ENCODE measurements at places on chromosomes 11 and 22. TPM values are rescaled to one million over a fixed set of nuclear protein-coding genes. Genes with fewer than 3 reads are reported as not detected.

Gene MUC5B
- total RNA-seq, result 2.2 TPM

Gene OR8G1
- 0.13 TPM for total RNA-seq

DNA sequence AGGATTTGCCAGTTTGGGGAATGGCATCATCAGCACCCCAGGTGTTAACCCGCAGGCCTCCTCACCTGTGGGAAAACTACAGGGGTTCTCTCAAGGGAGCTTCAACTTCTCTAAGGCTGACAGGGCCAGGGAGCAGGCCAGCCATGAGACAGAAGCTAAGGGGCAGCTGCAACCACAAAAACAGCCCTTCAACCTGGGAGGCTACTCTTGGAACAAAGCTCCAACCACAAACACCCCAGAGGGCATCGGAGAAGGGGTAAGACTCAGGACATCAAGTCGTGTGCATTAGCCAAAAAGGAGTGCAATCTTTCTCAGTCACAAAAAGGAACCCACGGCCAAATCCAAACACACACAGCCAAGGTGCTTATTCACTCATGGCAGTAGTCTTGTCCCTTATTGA is 103.0 kb downstream of the PLEKHA7 start:
- H3K36me3 ChIP-seq, result no peaks in the 10 kb centered on the region
- H3K4me1 ChIP-seq, result no peaks in the 10 kb centered on the region
- H3K27ac ChIP-seq, result no peak overlapping the region
- DNase-seq, result no peak
- no peak overlapping the region for H3K4me3 ChIP-seq

DNA sequence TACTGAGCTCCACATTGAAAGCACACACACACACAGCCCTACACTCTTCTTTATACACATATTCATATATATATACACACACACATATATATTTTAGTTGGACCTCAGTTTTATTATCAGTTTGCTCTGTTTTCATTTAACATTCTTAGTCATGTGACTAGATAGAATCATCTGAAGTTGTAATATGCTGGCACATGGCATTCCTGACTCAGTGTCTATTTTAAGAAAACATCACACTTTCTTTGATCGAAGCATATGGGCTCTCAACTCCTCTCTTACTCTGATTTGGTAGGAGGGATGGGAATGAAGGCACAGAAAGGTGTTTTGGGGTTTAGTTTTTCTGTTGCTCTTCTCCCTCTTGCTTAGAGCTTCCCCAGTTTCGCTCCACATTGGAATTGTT is 24.8 kb downstream of the AMOTL1 start:
- H3K4me3 ChIP-seq, result no peak overlapping the region
- no peaks in the 10 kb centered on the region for H3K4me1 ChIP-seq
- H3K27me3 ChIP-seq, result no peaks in the 10 kb centered on the region

Gene GNB1L
- total RNA-seq, result 5.2 TPM

DNA sequence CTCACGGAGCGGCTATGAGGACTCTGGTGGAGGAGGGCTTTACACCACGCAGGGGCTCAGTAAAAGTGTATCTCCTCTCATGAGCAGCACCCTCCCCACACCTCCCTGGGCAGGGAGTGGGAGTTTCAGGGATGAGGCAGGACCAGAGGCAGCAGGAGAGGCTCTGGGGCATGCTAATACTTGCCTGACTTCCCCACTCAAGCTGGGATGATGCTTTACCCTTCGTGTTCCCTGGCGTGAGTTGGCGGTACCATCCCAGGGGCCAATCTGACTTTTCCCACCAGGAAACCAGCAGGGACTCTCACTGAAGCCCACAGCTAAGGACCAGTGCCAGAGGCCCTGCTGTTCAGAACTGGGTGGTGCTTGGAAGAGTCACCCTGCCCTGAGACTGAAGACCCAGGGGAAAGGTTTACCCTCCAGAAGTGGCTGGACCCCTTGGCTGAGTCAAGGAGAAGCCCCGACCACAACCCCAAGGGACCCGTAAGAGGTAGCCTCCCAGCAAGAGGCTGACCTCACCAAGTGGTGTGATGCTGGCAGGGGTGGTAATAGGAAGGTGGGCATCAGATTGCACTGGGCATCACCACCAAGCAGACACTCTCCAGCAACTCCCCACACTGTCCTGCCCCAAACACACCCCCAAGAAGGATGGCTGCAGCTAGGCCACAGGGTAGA is 65.6 kb downstream of the THAP12 start:
- no peaks in the 10 kb centered on the region for H3K4me1 ChIP-seq
- H3K36me3 ChIP-seq, result no peaks in the 10 kb centered on the region
- no peak for DNase-seq
- no peak overlapping the region for H3K27ac ChIP-seq
- H3K4me3 ChIP-seq, result no peak overlapping the region
- no peaks in the 10 kb centered on the region for H3K27me3 ChIP-seq

GRCh38 chr11:1073261-1073724 is 1.4 kb upstream of the MUC2 start:
- no peaks in the 10 kb centered on the region for H3K27me3 ChIP-seq
- peak overlapping the region; percentile 72 for H3K27ac ChIP-seq
- H3K36me3 ChIP-seq, result no peaks in the 10 kb centered on the region
- H3K4me3 ChIP-seq, result no peak overlapping the region

- H3K4me1 ChIP-seq, result peaks cover 16% of the 10 kb centered on the region
- H3K36me3 ChIP-seq, result no peaks in the 10 kb centered on the region
- H3K27ac ChIP-seq, result peak overlapping the region; percentile 56
- H3K4me3 ChIP-seq, result peak overlapping the region; percentile 10
- no peaks in the 10 kb centered on the region for H3K27me3 ChIP-seq
- DNase-seq, result no peak
Observed at GRCh38 chr11:1843796-1844195, 5.0 kb downstream of the TNNI2 start.

- no peaks in the 10 kb centered on the region for H3K27me3 ChIP-seq
- no peak overlapping the region for H3K27ac ChIP-seq
- H3K36me3 ChIP-seq, result no peaks in the 10 kb centered on the region
- no peak overlapping the region for H3K4me3 ChIP-seq
- DNase-seq, result peak; percentile 77
Observed at GRCh38 chr22:23376256-23376655, 195.9 kb downstream of the BCR start.

GRCh38 chr22:50178871-50179869 is 6.5 kb upstream of the TRABD start:
- H3K4me1 ChIP-seq, result no peaks in the 10 kb centered on the region
- peak; percentile 45 for DNase-seq
- no peaks in the 10 kb centered on the region for H3K36me3 ChIP-seq
- no peaks in the 10 kb centered on the region for H3K27me3 ChIP-seq
- no peak overlapping the region for H3K27ac ChIP-seq
- H3K4me3 ChIP-seq, result no peak overlapping the region
